Progenitor cell of endocrine pancreas (in vitro differentiated cells): ENCODE measurements at places on chromosomes 2 and 18.

- no peak for DNase-seq
Measured at GRCh38 chr18:6719098-6719846, 10.2 kb upstream of the ARHGAP28 start.

- no peak for DNase-seq
Measured at GRCh38 chr2:36609507-36609906, 11.5 kb upstream of the FEZ2 start.

- DNase-seq, result no peak
Measured at GRCh38 chr18:28045880-28046279, 131.1 kb downstream of the CDH2 start.

DNA sequence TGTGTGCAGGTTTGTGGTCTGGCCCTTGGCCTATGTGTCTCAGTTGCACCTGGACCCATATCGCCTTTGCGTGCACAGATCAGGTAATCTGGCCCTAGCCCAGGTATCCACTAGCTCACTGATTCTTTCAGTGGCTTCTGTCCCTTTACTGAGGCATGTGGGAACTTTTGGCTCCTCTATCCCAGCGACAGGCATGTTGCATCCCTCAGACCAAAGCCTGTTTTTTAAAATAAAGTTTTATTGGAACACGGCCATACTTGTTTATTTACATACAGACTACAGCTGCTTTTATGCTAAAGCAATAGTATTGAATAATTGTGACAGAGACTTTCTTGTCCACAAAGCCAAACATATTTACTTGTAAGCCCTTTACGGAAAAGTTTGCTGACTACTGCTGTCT is 39.9 kb upstream of the UPP2 start:
- no peak for DNase-seq

DNA sequence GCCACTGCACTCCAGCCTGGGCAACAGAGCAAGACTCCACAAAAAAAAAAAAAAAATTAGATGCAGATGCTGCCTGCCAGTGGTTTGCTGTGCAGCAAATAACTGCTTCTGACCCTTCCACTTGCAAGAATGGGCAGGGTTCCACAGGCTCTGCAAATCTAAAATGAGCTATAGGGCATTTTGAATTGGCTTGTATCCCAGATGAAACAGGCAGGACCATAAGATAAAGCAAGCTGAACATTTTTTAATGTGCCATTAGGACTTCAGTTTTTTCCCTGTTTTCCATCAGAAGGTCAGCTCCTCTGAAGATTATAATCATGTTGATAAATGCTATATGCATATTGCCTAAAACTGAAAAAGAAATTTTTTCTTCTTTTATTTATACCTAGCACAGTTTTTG is 15.7 kb upstream of the FZD7 start:
- DNase-seq, result no peak

- no peak for DNase-seq
Measured at GRCh38 chr2:215479121-215479520, 43.3 kb upstream of the FN1 start.

DNA sequence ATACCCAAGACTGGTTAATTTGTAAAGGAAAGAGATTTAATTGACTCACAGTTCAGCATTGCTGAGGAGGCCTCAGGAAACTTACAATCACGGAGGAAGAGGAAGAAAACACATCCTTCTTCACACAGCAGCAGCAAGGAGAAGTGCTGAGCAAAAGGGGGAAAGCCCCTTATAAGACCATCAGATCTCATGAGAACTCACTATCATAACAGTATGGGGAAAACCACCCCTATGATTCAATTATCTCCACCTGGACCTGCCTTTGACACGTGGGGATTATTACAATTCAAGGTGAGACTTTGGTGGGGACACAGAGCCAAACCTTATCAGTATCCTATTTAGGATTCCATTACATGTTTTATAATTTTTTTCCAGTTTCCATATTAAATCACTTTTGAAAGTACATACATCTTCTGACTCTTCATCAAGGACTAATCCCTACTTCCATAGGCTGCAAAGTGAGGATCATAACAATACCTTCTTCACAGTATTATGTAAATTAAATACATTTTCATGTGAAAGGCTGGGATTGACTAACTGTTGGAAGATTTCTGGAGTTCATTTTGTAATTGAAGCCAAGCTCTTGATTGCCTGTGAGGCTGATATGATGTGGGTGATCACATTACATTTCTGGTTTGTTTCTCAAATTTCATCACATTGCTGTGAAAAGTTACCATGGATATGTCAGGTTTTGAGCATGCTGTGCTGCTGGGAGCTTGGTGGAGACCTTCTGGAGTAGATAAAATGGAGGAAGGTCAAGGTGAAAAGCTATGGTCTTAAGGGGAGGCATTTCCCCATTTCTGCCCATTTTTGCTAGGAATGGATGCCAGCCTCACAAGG is 31.7 kb upstream of the CERS6 start:
- DNase-seq, result no peak

DNA sequence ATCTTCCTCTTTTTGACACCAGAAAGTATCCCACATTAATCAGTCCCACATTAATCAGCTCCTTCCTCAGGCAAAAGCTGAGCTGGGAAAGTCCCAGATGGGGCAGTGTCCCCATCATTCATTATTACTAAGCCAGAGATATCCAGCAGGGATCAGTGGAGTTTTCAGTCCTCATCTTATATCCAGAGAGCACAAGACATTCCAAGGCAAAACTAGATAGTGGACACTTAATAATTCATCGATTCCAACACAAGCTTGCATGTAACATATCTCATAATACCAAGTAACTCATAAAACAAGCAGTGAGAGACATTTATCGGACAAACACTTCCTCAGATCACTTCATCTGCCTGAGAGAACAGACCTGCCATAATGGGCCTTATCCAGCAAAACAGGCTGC is 53.1 kb downstream of the MCFD2 start:
- no peak for DNase-seq

GRCh38 chr2:8572712-8573233 is 109.1 kb upstream of the ID2 start:
- no peak for DNase-seq

- no peak for DNase-seq
Measured at GRCh38 chr2:20509770-20510490, 63.1 kb downstream of the RHOB start.

DNA sequence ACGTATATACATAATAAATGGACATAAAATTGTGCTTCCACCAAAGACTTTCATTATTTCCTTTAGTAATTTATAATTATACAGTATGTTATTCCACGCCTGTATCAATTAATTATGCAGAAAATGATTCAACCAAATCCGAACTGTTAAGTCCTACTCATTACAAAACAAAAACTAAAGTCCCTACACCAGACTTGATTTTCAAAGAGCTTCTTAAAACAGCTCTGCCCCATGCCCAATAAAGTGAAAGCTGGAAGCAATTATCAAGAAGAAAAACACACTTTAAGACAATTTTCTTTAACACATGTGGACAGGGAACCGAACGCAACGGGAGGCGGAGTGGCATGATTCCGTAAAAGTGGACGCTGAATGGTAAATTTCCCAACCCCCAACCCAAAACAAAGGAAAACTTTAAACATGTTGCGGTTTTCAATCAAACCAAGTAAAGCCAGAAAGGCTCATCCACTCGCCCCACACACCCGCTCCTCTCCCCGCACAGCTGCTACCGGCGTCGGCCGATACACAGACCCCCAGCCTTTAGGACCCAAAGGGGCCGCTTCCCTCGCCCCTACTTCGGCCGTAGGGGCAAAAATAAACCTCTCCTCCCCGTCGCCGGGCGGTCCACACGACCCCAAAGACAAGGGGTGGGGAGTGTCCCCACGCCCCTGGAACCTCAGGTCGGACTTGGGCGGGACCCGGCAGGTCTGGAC is 705 bp downstream of the YES1 start:
- no peak for DNase-seq

DNA sequence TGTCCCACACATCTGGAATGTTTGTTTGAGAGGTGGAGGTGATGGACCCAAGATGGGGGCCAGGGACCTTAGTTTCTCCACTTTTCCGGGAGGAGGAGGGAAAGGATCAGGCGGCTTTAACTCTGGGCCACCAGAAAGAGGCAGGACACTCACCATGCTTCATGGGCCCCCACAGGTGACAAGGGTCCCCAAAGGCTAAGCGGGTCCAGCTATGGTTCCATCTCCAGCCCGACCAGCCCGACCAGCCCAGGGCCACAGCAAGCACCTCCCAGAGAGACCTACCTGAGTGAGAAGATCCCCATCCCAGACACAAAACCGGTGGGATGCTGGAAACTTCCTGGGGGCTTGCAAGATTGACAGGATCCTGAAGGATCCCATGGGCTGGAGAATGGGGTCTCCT is 712 bp downstream of the SLC11A1 start:
- no peak for DNase-seq

- no peak for DNase-seq
Measured at GRCh38 chr2:85545780-85546240, 6.8 kb downstream of the MAT2A start.

- DNase-seq, result no peak
Measured at GRCh38 chr2:129673847-129674711, 305.4 kb upstream of the RAB6C start.

DNA sequence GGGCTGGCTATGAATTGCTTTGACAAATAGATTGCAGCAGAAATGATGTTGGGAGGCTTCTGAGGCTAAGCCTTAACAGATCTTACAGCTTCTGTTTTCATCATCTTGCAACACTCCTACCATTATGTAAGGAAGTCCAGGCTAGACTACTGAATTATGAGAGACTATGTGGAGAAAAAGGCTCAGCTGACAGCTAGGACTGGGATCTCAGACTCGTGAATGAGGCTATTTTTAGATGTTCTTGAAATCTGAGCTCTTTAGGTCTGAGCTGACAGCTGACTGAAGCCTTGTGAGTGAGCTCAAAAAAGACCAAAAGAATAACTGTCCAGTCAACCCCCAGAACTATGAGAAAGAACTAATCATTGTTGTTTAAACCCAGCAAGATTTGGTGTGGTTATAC is 70.3 kb downstream of the VWC2L start:
- no peak for DNase-seq

DNA sequence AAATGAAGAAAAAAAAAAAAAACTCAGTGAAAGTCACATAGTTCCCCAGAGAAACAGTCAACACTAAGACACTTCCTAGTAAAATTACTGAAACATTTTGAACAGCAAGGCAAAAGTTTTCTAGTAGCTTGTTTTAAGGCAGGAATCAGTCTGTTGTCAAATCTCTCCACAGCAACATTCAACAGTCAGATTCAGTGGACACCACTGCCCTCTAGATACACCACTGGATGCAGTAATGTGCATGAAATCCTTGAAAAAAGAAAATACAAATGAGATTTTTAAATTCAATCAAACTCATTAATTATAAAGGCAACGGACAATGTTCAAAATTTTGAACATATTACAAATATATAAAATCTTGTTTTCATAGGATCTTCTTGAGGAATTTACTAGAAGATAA is 46.4 kb downstream of the GRB14 start:
- no peak for DNase-seq

GRCh38 chr18:56559044-56559443 is 79.3 kb downstream of the TXNL1 start:
- no peak for DNase-seq
